Non-pigmented ciliary epithelial cell (primary cell): ENCODE measurements at places on chromosomes 1 and 21.

GRCh38 chr1:46097149-46097472, 35.3 kb downstream of the PIK3R3 start:
- no peak for DNase-seq

- DNase-seq: no peak
Observed at GRCh38 chr1:94284476-94284875, 47.1 kb upstream of the ARHGAP29 start.

DNA sequence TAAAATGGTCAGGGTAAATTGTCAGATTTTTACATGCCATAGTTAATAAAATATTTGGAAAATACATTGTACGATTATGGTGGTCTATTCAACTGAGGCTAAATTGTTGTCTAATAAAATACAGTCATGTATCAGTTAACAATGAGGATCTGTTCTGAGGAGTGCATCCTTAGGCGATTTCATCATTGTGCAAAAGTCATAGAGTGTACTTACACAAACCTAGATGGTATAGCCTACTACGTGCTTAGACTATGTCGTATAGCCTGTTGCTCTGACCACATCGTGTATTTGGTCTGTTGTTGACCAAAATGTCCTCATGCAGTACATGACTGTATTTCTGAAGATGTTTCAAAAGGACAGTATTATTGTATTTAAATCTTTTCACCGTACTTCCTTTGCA, 5.2 kb downstream of the EEIG2 start:
- no peak for DNase-seq

- DNase-seq: no peak
Observed at GRCh38 chr1:6461538-6462411, 4.2 kb downstream of the TNFRSF25 start.

DNA sequence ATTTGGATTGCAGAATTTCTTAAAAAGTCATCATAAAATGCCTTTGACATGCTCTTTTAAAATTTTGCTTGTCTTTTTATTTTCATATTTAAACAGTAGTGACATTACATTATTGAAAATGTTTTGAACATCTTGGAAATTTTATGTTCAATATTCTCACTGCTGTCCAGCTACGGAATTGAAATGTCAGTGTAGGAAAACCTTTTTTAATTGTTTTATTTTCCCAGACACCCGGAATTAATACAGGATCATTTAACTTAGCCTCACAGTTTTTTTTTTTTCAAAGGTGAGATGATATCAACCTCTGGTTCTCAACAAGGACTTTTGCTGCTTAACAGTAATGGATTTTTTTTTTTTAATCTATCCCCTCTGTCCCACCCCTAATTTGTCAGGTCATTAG, 4.1 kb downstream of the RBM15 start:
- DNase-seq: no peak
